ENCODE measurements at places on chromosomes 1 and 21.
A peak's percentile ranks its signal among the peaks of the same experiment; 100 is the strongest.

DNA sequence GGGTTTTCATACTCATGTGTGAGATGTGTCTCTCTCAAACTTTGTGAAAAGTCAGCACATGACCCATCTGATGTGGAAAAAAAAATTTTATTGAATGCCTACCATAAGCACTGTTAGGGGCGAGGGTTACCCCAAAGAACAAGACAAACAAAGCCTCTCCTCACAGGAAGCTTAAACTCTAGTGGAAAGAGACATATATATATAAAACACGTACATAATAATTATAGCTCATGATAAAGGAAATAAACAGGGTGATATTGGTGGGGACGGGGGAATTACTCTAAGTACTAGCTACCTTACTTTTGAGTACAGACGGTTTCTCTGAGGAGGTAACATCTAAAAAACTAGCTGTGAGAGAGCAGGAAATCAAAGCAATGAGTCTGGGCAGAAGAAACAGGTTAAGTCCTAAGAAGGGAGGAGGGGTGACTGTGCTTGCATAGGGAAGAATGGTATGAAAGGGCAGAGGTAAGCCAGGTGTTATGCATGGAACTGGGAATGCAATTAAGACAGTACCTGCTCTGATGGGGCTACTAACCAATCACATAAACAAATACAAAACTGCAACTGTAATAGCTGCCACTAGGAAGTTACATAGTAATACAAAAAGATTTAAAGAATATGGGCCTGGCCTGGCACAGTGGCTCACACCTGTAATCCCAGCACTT is 4.5 kb downstream of the LIN9 start:
- no peak for DNase-seq

GRCh38 chr1:156839426-156840109 is 19.3 kb downstream of the INSRR start:
- no peak for DNase-seq

DNA sequence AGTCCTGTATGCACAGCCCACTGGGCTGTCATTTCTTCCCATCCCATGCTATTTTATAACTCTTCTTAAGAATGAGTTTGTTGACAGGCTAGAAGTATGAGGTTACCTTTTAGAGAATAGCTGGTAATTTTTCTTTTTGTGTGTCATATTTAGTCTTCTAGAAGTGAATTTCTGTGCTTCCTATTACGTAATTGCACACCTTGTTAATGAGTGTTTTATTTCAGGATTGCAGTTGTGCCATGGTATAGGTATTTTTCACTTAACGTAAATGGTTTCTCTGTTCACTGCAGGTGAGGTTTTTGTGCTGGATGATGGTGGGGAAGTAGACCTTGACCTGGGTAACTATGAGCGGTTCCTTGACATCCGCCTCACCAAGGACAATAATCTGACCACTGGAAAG is 5.0 kb downstream of the CTPS1 start:
- DNase-seq, result no peak

DNA sequence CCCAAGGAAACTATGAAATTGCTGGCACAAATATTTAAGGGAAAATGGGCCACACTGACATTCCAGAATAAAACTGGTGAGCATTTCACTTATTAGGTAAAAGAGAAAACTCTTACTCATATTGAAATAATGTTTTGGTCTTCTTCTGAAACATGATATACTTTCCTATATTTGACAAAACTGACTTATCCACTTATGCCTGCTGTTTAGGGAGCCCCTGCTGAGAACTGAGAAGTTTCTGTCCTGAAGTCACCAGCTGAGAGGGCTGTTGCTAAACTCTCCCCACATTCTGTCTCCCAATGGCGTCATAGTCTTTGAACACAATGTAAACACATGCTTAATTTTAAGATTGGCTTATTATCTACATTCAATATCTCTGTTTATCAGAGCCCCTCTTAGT is 46.8 kb upstream of the ZC3H11B start:
- DNase-seq, result no peak

GRCh38 chr1:155946633-155947219 is 5.3 kb downstream of the RXFP4 start:
- DNase-seq, result no peak

DNA sequence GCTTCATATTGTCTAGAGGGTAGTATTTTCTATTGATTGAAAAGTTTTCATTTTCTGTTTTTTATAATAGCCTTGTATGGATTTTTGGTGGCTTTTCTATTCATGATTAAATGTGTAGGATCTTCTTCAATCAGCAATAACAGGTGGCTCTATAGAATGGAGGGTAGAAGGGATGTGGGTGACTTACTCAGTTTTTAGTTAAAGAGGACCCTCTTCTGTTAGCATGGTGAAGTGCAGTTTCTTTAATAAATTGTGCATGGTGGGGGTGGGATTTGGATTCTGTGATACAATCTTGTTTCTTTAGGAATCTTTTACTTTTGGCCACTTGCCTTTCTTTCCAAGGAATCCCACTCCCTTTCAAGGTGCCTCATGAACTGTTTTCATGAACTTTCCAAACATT is 64.7 kb downstream of the SLC35A3 start:
- DNase-seq, result peak; percentile 31
